NCI-H1436 (cell line): ENCODE measurements at places on chromosomes 7 and 10.

GRCh38 chr7:36644625-36645422 is 79.5 kb downstream of the AOAH start:
- no peak for DNase-seq

GRCh38 chr10:37865957-37866803 is 8.8 kb upstream of the ZNF248 start:
- no peak for DNase-seq

DNA sequence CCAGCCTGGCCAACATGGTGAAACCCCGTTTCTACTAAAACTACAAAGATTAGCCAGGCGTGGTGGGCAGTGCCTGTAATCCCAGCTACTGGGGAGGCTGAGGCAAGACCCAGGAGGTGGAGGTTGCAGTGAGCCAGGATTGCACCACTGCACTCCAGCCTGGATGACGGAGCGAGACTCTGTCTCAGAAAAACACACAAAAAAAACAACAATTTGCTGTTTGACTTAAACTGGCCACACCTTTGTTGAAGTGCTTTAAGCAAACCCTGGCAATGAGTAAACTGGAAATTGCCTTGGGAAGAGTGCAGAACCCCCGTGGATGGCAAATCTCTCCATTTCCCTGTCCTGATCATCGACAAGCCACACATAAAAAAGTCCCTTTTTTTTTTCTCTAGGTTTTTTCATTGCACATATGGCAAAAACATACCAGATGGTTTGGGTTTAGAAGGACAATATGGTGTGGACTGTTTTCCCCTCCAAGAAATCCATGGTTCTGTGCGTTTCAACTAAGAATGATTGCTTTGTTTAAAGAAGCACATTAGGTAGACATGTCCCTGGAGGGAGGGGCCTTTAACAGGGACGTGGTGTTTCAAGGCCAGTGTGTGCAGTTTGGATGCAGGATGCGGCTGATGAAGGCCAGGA is 76.9 kb downstream of the NRP1 start:
- no peak for DNase-seq

GRCh38 chr7:70619130-70619529 is 512.8 kb upstream of the GALNT17 start:
- DNase-seq: no peak

- DNase-seq: no peak
Measured at GRCh38 chr10:60236869-60237524, 152.7 kb downstream of the ANK3 start.

- DNase-seq: no peak
Measured at GRCh38 chr7:151351027-151351426, 9.4 kb downstream of the NUB1 start.

DNA sequence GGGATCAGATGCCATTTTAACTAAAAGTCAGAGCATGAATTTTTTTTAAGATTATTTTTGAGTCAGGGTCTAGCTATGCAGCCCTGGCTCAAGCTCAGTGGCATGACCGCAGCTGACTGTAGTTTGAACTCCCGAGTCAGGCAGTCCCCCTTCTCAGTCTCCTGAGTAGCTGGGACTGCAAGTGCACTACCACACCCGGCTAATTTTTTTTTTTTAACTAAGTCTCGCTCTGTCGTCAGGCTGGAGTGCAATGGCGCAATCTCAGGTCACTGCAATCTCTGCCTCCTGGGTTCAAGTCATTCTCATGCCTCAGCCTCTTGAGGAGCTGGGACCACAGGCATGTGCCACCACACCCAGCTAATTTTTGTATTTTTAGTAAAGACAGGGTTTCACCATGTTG is 7.8 kb downstream of the TAS2R41 start:
- DNase-seq: no peak

GRCh38 chr10:95303535-95303934 is 12.7 kb upstream of the PDLIM1 start:
- no peak for DNase-seq
